ENCODE measurements at places on chromosomes 1 and 21.
A peak's percentile ranks its signal among the peaks of the same experiment; 100 is the strongest.

DNA sequence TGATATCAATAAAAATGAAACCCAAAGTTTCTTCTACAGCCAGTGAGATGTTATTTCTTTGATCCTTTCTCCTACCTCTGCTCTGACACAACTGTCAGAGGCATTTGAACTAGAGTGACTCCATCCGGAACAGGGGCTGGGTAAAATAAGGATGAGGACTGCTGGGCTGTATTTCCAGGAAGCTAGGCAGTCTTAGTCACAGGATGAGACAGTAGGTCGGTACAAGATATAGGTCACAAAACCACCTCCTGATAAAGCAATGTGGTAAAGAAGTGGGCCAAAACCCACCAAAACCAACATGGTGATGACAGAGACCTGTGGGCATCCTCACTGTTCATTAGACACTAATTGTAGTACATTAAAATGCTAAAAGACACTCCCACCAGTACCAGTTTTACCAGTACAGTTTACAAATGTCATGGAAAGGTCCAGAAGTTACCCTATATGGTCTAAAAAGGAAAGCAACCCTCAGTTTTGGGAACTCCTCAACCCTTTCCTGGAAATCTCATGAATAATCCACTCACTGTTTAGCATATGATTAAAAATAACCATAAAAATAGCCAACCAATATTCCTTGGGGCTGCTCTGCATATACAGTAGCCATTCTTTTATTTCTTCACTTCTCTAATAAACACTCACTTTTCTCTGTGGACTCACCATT lies 96.7 kb downstream of the GABPA start:
- DNase-seq: no peak

GRCh38 chr1:245319094-245319493 lies 164.3 kb downstream of the KIF26B start:
- no peak for DNase-seq

DNA sequence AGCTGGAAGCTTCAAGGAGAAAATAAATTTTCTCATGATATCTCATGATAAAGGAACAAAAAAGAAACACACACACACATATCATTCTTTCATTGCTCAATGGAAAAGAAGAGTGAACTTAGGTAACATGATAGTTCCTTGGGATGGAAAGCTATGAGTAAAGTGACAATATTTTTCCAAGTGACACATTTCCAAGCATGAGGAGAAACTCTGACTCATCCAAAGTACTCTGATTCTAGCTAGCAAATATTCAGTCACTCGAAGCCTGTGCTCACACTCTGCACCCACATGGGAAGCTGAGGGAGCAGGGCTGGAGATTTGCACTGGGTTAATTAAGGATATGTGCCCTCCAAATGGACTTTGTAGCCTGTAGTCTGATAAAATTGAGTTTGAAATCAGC lies 222.4 kb downstream of the LRRC40 start:
- no peak for DNase-seq

DNA sequence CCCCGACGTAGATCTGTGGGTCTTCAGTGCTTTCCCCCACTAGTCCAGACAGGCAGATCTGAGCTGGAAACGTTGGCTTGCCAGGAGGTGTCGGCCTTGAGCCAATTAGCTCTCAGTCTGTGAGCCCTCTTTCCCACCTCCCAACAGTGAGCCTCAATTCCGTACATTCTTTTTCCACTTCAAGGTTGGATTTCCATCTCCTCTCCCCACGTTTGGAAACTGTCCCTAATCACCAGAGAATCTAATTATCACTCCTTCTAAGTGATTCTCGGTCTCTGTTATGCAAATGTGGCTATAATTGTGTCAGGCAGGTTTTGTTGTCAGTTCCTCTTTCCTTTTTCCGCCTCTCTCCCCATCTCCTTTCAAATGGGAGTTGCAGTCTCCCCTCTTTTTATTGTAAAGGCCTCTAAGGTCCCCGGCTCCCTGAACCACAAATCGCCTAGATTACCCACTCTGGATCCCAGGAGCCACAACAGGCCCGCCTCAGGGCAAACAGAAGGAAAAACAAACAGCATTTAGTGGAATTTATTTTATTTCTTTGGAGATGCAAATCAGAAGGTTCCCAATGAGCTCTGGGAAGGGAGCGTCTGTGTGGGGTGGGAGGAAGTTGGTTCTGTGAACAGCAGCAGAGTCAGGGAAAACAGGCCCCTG lies 29.4 kb upstream of the LRRN2 start:
- no peak for DNase-seq

DNA sequence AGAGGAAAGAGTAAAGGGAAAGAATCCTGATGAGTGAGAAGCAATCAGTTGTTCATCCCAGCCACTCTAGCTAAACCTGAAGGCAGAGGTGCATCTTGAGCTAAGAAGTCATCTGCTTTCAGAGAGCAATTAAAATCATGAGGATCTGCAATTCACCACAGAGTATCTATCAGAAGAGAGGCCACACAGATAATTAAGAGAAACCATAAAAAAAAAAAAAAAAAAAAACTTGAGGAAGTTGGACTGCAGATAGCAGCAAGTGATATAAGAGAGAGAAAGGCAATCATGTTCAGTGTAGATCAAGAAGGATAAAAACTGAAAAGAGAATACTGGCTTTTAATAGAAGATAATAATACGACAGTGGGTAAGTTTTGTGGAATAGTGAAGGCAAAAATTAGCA lies 17.7 kb downstream of the FOXJ3 start:
- DNase-seq: no peak

- DNase-seq: no peak
Observed at GRCh38 chr1:88956003-88956402, 36.4 kb downstream of the KYAT3 start.

DNA sequence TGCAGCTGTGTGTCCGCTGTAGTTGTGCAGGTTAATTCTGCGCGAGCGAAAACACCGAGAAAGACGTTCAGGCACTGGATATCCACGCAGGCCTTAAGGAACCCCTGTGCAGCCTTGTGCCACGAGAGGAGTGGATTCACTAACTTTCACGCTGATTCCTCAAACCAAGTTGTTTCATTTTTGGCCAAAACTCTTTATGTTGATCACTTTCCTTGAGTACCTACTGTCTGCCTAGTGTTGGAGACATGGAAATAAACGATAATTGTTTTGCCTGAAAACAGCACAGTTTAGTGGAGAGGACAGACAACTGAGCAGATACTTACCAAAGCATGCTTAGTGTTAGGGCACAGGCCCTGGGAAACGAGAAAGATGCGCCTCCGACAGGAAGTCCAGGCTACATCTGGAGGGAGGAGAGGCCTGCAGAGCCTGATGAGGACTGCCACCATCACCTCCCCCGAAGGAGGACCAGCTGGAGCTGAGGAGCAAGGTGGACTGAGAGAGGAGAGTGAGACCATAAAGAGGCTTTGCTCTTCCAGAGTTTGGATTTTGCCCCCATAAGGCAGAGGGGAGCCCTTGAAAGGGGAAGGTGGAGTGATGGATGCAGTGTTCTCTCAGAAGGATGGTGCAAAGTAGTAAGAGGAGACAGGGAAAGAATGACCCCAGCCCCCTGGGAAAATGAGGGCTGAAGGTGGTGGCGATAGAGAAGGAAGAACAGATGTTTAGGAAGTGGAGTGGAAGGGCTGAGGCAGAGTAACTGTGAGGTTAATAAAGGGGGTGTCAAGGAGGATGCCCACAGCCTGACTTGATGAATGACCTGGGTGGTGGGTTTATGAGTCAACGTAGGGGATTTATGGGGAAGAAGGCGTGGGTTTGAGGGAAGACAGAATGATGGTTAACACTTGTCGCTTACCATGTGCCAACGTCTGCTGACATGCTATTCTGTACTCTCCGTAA lies 956 bp upstream of the SCAF4 start:
- peak; percentile 27 for DNase-seq

GRCh38 chr1:213192026-213192425 lies 141.0 kb downstream of the RPS6KC1 start:
- no peak for DNase-seq

GRCh38 chr21:37005548-37006485 lies 685 bp upstream of the RIPPLY3 start:
- no peak for DNase-seq

- DNase-seq: no peak
Observed at GRCh38 chr1:90718411-90719329, 1.6 kb upstream of the BARHL2 start.

DNA sequence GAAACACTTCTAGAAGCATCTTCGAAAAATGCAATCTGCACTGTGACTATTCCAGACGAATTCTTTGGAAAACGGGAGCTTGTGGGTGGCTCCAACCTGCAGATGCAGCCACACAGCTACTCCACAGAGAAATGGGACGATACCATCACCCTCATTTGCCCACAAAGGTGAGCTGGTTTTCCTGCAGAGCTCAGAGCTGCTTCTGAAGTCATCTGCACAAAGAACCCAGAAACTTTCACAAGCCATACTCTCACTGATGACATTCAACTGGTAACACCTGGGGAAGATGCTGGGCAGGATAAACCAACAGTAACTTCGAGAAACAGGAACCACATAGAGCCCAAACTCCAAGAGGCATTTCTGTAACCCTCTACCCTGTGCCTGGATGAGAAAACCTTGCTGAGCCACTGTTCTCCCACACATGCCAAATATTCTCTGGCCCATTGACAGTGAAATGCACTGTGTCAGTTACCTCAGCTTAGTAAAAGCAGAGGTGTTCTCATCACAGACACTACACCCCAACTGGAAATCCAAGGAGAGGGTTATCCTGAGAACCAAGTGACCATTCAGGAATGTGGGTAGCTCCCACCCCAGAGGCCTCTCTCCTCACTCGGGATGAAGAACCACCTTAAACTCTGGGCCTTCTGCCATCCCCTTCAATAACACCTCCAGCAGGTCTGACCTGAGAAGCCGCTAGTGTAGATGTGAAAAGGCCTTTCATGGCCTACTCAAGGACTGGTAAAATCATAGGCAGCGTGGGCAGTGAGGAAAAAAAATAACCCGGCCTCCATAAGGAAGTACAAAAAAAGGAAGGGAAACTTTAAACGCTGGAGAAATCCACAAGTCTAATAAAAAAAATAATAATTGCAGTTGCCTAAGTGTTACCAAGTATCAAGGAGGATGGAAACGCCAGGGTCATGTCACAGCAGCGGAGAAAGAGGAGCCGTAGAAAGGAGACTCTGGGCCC lies 56.7 kb downstream of the HSF2BP start:
- DNase-seq: no peak

DNA sequence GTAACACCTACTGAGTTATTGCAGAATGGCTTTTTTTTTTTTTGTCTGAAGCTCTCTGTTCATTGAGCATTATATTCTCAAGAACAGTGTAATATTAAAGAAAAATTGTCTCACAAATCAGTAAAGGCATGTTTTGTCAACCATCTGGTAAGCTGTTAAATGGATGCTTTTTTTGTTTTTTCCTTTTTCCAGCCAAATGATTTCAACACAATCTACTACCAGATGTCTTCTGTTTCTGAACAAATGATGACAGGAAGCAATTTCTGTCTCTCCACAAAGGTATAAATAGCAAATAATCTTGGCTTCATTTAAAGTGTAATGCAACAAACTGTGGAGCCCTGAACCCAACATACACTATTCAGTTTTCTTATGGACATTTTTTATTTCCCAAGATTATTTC lies 78.6 kb upstream of the RGS2 start:
- DNase-seq: no peak

- no peak for DNase-seq
Observed at GRCh38 chr1:235725434-235725833, 75.8 kb upstream of the GNG4 start.

- DNase-seq: no peak
Observed at GRCh38 chr1:161214369-161214768, 726 bp upstream of the FCER1G start.

DNA sequence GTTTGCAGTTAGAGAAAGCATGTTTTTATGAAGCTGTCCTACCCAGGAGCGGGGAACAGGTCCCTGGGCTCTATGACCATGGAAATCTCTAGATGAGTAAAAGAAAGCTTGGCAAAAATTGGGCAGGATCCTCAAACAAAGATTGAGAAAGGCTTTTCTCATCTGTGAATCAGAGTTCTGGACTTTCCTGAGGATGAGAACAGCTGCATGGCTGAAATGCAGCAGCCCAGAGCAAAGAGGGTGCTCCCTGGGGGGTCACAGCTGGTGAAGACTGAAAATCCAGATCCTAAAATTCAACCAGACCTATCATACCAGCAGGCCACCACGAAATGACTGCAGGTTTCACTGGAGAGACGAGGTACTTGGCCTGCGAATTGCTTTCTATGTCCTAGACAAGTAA lies 65.7 kb upstream of the APP start:
- DNase-seq: no peak

DNA sequence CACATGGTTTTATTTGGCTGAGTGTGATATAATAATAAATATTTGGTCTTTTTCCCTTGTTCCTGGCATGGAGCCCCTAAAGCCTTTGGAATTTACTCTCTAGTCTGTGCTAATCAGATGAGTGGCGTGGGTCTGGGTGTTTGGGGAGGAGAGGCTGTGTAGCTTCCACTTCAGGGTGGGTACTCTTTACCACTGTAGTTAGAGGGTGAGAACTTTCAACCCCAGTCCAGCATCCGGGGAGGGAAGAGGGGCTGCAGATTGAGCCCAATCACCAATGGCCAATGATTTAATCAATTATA lies 20.0 kb downstream of the USP25 start:
- no peak for DNase-seq

DNA sequence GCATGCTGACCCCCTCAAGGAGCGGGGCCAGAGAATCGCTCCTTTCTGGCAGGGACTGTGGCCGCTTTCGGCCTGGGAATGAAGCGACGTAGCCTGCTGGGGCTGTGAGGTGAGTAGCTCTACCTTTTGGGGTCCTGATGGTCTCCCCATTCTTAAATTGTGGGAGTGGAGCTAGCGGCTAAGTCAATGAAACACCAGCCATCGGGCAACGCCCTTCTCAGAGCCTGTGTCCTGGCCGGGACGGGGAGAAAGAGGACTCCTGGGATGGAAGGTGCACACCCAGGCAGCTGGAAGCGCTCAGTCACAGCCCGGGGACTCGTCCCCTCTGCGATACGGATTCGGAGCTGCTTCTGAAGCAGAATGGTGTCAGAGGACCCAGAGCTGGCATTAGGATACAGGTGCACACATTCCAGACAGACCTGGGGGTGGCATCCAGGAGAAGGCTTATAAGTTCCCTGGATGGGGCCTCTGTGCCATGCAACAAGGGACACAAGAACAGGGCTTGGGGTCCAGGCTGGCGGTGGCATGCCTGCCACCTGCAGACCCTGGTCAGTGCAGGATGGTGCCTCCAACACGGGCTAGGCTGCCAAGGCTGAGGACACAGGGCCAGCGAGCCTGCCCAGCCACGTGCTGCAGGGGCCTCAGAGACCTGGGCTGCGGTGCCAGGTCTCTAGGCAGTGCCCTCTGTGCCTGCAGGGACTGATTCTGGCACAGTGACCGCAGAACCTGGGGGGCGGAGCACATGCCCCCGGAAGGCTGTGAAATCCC lies 945 bp upstream of the WNT9A start:
- no peak for DNase-seq

Measured in hematopoietic multipotent progenitor cell (in vitro differentiated cells).